ENCODE measurements at places on chromosomes 12 and 14.

GRCh38 chr12:85155791-85156190 lies 119.6 kb downstream of the LRRIQ1 start:
- no peak for DNase-seq

GRCh38 chr12:52385226-52385702 lies at the start of gene KRT84:
Gene KRT84 (minus strand): TSS chr12:52385652. CDS start chr12:52385585, 67 bp downstream.
- DNase-seq: no peak

- DNase-seq: no peak
Observed at GRCh38 chr14:51432302-51432948, 192.4 kb downstream of the TMX1 start.

DNA sequence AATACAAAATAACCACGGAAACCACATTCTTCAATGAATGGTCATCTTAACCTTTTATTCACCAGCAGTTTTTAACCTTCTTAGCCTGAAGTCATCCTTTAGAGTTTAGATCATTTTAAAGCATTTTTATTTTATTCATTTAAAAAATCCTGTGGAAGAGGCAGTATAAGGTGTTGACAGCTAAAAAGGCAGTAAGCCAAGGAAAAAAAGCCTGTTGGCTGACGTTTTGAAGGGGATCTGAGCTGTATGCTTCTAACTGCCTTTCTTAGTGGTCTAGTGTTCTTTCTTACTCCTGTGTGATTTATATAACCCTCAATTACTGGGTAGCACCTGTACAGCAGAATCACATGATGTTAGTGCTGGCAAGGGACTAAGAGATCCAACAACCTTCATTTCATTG lies 438.3 kb upstream of the SEL1L start:
- no peak for DNase-seq

- no peak for DNase-seq
Observed at GRCh38 chr12:16150276-16150675, 127.2 kb downstream of the SLC15A5 start.

- DNase-seq: no peak
Observed at GRCh38 chr12:119457271-119457670, 122.7 kb downstream of the CCDC60 start.

DNA sequence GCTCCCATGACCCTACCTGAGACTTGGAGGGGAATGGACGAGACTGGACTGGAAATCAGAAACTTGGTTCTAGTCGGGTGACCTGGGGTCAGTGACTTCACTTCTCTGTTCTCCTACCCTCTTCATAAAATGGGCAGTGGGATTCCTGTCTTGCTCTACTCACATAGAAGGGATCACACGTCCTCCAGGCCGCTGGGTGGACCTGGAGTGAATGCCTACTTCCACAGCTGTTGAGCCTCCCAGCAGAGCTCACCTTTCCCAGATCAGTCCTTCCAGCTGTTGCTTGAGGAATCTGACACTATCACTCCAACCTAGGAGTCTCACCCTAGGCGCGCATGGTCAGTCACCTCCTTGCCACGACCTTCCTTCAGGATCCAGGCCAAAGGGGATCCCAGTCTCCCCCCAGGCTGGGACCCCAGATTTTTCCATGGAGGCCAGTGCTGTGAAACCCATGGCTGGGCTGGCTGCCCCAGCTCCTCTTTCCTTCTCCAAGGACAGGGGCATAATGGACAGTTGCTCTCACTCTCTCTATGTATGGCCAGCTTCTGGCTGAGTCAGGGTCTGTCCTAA lies 637 bp downstream of the ACVRL1 start:
- no peak for DNase-seq

DNA sequence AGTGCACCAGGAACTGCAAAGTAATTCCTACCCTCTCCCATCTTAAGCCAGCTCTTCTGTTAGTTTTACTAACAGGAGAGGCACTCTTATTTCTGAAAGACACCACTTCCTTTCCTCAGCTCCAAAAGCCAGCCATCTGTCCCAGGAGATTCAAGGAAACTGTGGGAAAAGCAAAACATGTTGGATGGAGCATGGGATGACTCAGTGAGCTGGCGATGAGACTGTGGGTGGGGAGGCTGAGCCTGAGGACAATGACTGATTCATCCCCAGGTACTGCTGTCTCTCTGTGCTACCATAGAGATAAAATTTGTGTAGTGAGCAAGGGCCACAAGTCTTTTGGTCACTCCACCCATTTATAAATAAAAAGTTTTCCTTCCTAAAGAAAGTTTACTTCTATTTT lies 141.4 kb downstream of the MYRFL start:
- no peak for DNase-seq

- DNase-seq: peak; percentile 36
Observed at GRCh38 chr12:12528361-12529270, 34.0 kb downstream of the DUSP16 start.

DNA sequence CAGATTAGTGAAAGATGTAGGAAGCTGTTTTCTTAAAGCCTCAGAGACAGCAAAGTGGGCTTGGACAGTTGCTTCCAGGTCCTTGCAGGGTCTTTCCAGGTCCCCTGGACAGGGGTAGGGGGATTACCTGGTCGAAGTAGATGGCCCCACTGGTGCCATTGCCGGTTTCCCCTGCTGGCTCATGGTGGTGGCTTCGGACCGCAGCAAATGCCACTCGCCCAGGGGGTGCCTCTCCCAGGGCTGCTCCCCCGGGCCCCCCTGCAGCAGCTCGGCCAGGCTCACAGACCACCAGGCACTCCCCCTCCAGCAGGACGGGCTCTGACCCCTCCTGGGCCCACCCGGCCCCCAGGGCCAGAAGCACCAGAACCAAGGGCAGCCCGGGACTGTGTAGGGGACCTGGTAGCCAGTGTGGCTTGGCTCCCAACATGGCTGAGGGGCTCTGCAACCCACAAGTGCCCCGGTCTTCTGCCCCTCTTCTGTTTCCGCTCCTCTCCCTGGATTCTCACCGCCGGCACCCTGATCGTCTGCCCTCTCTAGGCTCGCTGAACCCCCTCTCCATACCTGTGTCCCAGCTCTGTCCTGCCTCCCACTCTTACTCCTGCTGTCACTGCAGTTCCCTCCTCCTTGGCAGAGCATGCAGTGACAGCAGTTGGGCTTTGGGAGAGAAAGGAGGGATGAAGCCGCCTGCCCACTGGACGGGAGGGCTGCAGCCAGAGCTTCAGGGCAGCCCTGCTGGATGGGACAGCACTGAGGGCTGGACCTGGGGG lies 657 bp downstream of the CBLN3 start:
- DNase-seq: no peak

DNA sequence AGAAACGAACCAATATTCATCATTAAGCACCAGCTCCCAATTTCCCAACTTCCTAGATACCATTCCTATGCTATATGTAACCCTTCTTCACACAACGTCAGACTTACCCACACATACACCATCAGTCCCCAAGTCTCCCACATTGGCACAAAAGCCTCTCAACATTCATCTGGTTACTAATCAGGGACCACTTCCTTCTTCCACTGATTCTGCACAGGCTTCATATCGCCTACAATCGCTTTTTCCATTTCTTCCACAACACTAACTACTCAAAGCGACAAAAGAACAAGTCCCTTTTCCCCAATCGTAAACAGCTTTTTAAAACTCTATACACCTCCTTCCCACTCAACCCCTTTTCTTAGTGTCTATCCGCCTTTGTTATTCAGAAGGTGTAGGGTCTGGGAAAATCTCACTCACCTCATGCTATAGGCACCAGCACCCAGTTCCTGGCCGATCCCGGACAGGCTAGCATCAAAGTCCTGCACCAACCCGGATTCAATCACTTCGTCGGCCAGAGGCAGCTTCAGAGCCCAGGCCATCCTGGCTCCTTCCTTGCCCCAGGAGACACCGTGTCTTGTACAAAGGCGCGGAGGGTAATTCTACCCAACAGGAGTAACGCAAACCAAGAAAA lies 936 bp downstream of the TFCP2 start:
- DNase-seq: no peak

DNA sequence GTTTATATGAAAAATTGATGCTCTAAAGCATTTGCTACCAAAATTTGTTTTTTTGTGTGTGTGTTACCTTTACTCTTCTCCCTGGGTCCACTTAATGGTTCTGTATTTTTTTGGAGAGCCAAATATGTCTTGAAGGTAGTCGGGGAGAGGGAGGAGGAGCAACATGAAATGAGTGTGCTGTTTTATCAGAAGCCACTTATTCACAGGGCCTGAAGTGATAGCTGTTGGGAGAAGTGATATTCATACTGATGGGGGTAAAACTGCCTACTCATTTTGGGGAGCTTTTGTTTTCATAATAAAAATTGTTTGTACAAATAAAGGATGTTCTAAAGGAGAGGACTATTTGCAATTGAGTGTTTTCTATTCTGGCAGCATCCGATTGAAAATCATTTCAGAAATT lies 29.2 kb downstream of the CRADD start:
- no peak for DNase-seq

DNA sequence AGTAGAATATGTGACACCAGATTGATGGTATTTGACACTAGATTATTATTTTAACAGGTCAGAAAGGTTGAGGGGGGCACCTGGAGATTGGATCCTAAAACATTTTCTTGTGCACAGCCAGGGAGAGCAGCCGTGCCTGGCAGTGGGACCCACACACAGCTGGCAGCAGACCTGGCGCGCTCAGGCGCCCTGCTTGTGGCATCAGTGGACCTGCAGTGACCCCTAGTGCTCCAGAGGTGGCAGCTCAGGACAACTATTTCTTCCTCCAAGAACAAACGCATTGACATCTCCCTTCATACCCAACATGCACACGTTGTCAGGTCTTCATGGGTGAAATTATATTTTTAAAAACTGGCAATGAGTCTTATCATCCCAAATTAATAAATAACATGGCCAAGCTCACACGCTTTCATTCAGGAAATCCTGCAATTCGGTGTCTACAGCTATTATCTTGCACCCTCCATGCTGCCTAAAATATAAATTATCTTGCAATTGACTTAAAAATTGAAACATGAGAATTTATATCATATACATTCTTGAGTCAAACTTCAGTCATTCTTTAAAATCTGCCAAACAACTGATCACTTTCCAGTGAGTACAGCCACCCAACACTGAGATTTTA lies 7.7 kb upstream of the TMEM132D start:
- DNase-seq: no peak

DNA sequence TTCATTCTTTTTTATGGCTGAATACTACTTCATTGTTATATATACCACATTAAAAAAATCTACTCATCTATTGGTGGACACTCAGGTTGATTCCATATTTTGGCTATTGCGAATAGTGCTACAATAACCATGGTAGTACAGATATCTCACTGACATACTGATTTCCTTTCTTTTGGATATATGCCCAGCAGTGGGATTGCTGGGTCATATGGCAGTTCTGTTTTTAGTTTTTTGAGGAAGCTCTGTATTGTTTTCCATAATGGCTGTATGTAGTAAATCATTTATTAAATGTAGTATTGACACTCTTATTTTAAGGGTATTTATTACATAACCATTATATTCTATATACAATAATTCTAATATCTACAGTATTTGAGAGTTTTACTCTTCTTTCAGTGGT lies 43.7 kb downstream of the PTCSC3 start:
- DNase-seq: no peak

- no peak for DNase-seq
Observed at GRCh38 chr14:74988131-74988530, 14.6 kb upstream of the EIF2B2 start.

GRCh38 chr12:21541773-21542172 lies 15.7 kb downstream of the SPX start:
- DNase-seq: no peak
